CD4-positive, alpha-beta T cell treated with Interleukin-6 at 100 ng/mL for 8 hours (primary cell): ENCODE measurements at places on chromosomes 12 and 14.

DNA sequence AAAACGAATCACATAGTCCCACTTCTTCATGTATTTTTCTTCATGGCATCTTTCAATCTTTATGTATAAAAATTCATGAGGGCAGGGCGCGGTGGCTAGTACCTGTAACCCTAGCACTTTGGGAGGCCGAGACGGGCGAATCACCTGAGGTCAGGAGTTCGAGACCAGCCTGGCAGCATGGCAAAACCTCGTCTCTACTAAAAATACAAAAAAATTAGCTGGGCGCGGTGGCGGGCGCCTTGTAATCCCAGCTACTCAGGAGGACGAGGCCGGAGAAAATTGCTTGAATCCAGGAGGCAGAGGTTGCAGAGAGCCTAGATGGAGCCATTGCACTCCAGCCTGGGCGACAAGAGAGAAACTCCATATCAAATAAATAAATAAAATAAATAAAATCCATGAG lies 2.5 kb upstream of the GABARAPL1 start:
- DNase-seq: no peak

- DNase-seq: no peak
Measured at GRCh38 chr14:91297081-91297711, 52.7 kb upstream of the GPR68 start.

- no peak for DNase-seq
Measured at GRCh38 chr14:90276646-90277367, 20.5 kb downstream of the PSMC1 start.

DNA sequence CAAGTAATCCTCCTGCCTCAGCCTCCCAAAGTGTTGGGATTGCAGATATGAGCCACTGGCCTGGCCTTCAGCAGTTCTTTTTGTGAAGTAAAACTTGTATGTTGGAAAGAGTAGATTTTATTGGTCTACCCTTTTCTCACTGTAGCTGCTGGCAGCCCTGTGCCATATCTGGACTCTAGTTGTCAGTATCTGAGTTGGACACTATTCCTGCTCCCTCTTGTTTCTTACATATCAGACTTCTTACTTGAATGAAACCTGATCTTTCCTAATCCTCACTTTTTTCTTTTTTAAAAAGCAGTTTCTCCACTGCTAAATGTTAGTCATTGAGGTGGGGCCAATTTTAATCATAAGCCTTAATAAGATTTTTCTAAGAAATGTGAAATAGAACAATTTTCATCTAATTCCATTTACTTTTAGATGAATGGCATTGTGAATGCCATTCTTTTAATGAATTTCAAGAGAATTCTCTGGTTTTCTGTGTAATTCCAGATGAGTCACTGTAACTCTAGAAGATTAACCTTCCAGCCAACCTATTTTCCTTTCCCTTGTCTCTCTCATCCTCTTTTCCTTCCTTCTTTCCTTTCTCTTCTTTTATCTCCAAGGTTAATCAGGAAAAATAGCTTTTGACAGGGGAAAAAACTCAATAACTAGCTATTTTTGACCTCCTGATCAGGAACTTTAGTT lies 88.7 kb downstream of the APAF1 start:
- no peak for DNase-seq

- DNase-seq: no peak
Measured at GRCh38 chr14:29007990-29008389, 241.4 kb downstream of the FOXG1 start.

GRCh38 chr14:69499436-69499835 lies 14.9 kb downstream of the PLEKHD1 start:
- DNase-seq: no peak

- DNase-seq: no peak
Measured at GRCh38 chr12:46647034-46647433, 178.8 kb downstream of the SLC38A4 start.

- no peak for DNase-seq
Measured at GRCh38 chr14:75433631-75434071, 5.8 kb downstream of the JDP2 start.

GRCh38 chr12:117377758-117378157 lies 16.3 kb upstream of the NOS1 start:
- DNase-seq: no peak

DNA sequence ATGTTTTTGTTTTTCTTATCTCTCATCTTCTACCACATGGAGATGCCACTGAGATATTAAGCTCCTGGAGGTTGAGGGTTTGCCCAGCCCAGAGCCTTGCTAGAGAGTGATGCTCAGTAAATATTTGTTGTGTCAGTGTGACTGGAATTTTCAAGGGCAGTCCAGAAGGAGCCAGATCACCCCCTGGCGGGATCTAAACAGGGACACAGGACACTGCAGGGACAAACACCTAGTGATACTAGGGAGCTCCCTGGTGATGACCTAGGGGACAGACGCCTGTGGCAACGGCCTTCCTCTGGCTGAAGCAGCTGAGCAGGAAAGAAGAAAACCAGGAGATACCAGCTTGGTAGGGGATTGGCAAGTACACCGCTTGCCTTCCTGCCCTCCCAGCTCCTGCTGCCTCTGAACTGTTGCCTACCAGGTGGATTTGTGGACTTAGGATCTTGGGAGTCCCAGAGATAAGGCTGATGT lies 714.4 kb upstream of the TBX3 start:
- no peak for DNase-seq

- no peak for DNase-seq
Measured at GRCh38 chr12:13187399-13187798, 9.1 kb upstream of the EMP1 start.

GRCh38 chr12:53538209-53538689 lies 31.0 kb upstream of the NPFF start:
- no peak for DNase-seq

GRCh38 chr12:97666263-97666662 lies 203.7 kb downstream of the RMST start:
- DNase-seq: no peak

DNA sequence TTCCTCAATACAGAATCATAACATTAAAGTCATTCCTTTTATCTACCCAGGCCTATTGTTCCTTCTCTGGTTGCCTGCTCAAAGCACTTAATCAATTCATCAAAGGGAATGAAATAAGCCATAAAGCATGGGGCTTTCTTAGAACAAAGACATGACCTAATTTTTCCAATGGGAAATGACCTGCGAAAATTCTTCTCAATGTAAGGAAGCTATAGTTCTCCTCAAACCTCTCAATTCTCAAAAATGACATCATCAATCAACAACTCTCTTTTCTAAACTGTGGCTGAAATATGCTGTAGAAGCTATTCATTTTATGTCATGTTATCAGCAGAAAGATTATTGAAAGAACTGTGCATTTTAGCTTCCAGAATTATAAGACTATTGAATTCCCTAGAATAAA lies 116.0 kb upstream of the PTPRR start:
- DNase-seq: no peak

- DNase-seq: no peak
Measured at GRCh38 chr14:65787461-65787860, 374.9 kb downstream of the FUT8 start.

- no peak for DNase-seq
Measured at GRCh38 chr12:45350861-45351260, 135.0 kb downstream of the ANO6 start.

GRCh38 chr14:35741345-35742031 lies 67.6 kb downstream of the RALGAPA1 start:
- DNase-seq: no peak

GRCh38 chr12:96244826-96245225 lies 50.7 kb downstream of the ELK3 start:
- DNase-seq: no peak

- DNase-seq: peak; percentile 38
Measured at GRCh38 chr14:64971943-64972791, at the start of gene RAB15. Gene RAB15, minus strand, starts transcription at chr14:64972336. Its CDS starts 260 bp downstream, at chr14:64972076.

DNA sequence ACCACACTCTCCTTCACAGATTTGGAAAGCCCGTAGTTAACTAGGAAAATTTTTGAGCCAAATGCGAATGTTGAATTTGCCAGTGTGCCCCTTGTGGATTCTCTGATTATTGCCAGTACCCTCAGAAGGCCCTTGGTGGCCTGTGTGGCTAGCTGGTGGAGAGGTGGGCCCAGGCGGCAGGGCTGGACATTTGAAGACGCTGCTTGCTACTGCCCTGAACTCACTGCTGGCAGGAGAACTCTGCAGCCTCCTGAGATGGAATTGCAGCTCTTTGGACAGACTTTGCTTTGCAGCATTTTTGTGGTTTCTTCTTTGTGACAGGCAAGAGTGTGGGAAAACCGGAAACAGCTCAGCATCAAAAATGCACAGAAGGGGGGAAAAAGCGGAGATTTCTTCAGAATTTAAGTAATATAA lies 97.6 kb downstream of the TGFB3 start:
- no peak for DNase-seq

- no peak for DNase-seq
Measured at GRCh38 chr12:130008241-130008640, 104.4 kb upstream of the TMEM132D start.

- DNase-seq: no peak
Measured at GRCh38 chr14:93744176-93744575, 44.1 kb downstream of the PRIMA1 start.

- DNase-seq: no peak
Measured at GRCh38 chr14:93655078-93655750, 133.1 kb downstream of the PRIMA1 start.

DNA sequence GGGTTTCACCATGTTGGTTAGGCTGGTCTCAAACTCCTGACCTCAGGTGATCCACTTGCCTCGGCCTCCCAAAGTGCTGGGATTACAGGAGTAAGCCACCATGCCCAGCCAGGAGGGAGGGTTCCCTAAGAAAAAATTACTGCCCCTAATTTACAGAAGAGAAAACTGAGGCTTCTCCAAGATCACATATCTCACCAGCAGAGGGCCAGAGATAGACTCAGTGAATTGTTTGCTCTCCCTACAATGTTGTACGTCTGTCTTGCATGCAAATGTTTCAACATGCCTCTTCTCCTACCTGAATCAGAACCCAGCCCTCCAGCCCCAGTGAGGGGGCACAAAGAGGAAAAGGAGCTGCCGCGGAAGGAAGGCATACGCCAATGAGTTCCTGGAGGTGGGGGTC lies 48.3 kb upstream of the TMEM263 start:
- no peak for DNase-seq

- DNase-seq: peak; percentile 70
Measured at GRCh38 chr14:77094672-77095284, 3.3 kb upstream of the CIPC start.

GRCh38 chr12:50111395-50111692 lies 692 bp upstream of the COX14 start:
- DNase-seq: no peak

DNA sequence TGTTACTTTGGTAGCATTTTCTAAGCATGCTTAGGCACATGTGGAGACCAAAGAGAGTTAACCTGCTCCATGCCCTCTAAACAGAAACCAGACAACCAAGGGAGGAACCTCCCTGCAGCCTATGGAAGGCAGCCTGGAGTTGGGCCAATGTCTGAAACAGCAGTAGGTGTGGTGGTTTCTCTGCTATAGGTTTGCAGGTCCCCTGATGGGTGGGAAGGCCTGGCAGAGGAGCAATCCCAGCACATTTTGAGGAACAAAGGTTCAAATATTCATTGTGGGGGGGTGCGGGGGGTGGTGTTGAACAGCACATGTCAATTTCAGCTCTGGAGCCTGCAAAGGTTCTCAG lies 65.4 kb downstream of the DACT1 start:
- no peak for DNase-seq

GRCh38 chr14:101491841-101492240 lies 69.5 kb upstream of the DIO3 start:
- no peak for DNase-seq

- DNase-seq: no peak
Measured at GRCh38 chr12:64824500-64825142, at the start of gene TBC1D30. Gene TBC1D30, plus strand, starts transcription at chr12:64824647. Its CDS starts 233 bp downstream, at chr12:64824880.

GRCh38 chr12:91347481-91348214 lies 165.0 kb upstream of the DCN start:
- no peak for DNase-seq
